ENCODE measurements at places on chromosomes 12 and 14.
A peak's percentile ranks its signal among the peaks of the same experiment; 100 is the strongest.

GRCh38 chr12:19496219-19496878 lies 57.1 kb downstream of the AEBP2 start:
- no peak for DNase-seq

- DNase-seq = peak; percentile 32
Observed at GRCh38 chr12:16581416-16581815, 24.5 kb downstream of the LMO3 start.

GRCh38 chr14:100711493-100711892 lies 15.2 kb upstream of the DLK1 start:
- no peak for DNase-seq

GRCh38 chr12:53324113-53324778 lies 2.8 kb upstream of the AAAS start:
- no peak for DNase-seq

GRCh38 chr12:49019443-49020324 lies 1.1 kb upstream of the PRKAG1 start:
- peak; percentile 21 for DNase-seq

DNA sequence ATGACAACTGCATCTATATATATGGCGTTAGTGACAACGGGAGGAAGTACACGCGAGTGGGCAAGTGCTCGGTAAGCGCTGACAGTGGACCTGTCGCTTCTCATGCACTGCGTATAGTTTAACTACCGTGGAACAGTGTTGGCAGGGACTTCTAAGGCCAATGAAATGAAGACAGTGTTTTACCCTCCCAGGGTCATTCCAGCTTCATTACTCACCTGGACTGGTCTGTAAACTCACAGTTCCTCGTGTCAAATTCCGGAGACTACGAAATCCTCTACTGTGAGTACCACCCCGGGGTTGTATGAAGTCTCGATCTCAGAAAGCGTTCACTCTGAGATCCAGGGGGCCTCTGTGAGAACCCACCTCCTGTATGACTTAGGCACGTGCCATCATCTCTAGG lies 129.2 kb upstream of the EVL start:
- no peak for DNase-seq

DNA sequence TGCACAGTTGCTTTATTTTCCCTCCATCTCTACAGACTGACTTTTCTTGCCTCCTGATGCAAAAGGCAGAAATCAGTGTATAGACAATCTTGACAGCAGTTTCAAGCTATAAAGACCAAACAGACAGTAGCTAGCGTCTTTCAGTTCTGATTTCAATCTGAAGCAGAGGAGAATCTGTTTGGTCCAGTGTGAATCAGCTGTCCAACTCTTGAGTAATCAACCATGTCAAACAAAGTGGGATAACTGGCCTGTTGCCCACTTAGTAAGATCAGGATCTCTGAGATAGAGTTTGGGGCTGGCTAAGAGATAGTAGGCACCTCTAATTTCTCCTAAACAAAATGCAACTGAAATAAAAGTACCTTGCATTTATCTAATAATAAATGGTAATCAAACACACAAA lies 797.4 kb upstream of the FBXO33 start:
- DNase-seq = no peak

DNA sequence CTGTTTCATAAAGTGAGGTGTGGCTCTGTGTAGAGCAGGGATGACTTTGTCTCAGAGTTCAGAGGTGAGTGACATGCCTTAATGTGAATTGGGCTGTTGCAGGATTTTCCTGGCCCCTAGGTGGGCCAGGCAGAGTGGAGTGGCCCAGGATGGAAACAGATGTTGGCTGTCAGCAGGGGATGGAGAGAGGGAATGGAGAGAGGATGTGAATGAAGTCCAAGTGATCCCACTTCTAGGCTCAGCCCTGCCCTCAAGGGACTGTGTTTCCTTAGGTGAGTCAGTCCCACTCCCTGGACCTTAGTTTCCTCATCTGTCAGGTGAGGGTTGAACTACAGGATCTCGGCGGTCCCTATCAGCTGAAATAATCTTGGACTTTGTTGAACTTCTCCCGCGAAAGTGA lies 7.5 kb downstream of the GALNT16 start:
- DNase-seq = no peak

DNA sequence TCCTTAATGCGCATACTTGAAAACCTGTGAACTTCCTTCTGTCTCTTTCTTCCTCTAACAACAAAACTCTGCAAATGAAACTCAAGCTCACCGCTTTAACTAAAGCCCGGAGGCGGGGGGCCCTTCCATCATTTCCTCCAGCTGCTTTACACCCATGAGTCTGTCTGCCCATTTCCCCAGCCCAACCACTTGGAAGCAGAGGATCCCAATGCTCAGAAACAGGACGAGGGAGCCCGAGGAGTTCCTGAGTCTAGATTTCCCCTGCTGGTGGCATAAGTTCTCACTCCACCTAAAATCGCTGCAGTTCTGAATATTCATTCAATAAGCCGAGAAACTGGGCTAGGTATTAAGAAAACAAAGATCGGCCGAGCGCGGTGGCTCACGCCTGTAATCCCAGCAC lies 30.8 kb downstream of the GPR19 start:
- DNase-seq = no peak

GRCh38 chr14:69658664-69659261 lies 47.4 kb downstream of the SUSD6 start:
- DNase-seq = no peak

DNA sequence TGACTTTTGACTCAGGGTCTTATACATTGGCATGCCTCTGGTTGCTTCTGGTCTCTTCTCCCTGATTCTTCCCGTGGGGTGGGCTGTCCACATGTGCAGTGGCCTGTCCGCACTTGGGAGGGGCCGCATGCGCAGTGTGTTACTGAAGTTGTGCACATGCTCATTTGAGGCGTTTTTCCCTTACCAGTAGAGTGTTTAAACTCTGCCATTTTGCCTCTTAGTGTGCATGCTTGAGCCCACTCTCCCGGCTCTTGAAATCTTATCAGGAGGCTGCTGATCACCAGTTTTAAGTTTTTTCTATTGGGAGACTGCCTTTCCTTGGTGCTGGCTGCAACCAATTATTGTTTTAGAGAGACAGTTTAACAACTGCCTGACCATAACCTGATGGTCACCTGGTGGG lies 32.1 kb upstream of the HECTD1 start:
- DNase-seq = no peak

DNA sequence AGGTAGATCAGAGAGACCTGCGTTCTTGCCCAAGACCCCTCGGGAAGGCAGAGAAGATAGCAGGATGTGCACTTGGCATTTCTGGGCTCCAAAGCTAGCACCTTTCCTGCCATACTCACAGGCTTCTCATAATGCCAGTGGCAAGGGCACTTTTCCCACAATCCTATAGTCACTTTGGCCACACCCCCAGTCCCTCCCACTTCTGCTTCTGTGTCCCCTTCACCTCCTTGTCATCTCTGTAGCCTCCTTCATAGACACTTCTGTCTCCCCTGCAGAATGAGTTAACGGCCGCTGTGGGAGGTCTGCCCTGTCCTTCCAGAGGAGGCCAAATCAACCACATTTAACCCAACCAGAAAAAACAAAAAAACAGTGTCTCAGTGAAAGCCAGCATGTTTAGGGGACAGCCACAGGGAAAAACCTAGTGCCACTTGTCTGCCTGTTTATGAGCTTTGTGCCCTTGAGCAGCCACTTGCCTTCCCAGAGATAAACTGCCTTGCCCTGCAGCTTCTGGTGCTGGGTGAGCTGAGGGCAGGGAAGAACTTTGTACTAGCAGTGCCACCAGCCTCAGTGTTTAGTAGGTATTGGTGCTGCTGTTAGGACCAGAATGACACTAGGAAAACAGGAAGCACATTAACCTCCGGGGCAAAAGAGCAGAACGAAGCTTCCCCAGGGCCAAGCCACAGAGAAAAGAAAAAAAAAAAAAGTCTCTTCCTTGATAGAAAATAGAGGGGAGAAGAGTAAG lies 193.0 kb upstream of the PWP1 start:
- no peak for DNase-seq

GRCh38 chr12:6334940-6335450 lies 6.9 kb downstream of the TNFRSF1A start:
- DNase-seq = no peak

DNA sequence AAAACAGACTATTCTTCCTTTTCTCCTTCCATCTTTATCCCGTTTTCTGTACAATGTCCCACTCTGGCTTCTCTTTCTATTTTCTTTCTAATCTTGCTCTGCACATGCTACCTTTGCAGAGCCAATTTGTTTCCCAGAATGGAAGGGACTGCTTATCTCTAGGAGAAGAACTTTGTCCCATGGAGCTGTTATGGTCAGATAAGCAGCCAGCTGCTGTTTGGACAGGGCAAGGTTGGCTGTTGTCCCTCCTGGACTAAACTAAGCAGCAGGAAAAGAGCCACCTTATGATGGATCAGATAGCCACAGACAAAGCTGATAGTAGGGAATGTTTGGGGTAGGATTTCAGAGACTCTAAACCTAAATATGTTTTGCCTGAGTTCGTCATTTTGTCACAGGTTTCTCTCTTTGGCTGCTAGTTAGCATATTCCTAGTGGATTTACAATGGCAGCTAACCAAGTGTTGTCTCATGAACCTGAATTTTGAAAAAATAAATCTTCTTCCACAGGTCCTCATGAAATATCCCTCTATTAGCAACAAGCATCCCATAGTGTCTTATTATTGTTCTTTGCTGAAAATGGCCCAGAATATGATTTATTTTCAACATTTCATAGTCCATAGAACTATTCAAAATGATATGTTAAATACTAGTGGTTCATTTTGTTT lies 262.8 kb downstream of the SLC16A7 start:
- no peak for DNase-seq

DNA sequence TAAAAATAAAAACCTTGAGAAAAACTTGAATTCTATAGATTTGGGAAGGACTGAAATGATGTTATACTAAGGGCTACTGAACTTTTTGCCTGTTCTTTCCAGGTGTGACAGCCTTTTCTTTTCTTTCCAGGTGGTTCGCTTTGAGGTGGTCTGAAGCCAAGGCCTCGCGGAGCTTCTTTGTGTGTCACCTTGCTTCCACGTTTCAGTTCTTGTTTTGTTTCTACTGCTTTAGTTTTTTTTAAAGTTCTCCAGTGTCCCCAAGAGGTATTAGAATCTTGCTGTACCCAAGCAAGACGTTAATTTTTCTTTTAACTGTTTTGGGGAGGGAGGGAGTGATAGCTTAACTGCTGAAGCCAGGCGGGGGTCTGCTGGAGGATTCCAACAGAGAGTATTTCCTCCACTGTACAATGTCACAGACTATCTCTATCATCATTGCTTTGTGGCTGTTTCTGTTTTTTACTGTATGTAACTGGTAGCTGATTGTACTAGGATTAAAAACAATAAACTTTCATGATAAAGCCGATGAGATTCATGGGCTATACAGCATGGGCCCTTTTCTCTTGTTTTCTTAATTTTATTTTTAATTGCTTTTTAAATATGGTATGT lies 40.2 kb downstream of the PROX2 start:
- DNase-seq = no peak

DNA sequence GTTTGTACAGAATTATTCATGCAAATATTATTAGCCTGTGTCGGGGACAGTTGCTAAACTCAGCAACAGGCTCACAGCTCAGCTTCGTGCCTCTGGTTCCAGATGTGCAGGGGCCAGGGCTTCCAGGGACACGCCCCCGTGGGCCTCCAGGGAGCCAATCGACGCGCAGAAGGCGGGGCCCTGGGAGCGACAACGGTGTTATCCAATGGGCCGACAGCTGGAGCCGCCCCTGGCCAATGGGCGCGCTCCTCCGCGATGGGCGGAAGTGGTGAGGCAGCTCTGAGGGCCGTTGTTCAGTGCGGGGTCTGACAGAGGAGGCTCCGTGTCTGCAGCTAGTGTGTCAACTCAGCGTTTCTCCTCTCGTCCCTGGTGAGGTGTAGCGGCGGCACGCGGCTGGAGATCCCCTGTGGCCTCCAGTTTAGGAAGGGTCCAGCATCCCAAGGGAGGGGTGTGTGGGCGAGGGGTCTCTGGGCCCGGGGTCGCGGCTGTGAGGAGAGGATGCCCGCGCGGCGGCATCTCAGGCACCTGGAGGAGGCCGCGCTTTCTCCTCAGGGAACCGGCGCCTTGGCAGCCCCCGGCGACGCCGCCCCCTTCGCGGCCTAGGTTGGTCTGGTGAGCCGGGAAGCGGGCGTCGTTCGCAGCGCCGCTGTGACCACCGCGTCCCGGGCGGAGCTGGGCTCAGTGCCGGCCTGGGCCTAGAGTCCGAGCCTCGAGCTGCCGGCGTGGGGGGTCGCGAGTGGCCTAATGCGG lies at the start of gene TRAFD1:
Gene TRAFD1, plus strand, starts transcription at position 311 of the 750 bp plus-strand sequence. CDS start 4,963 bp downstream, outside the sequence.
- DNase-seq = peak; percentile 96

DNA sequence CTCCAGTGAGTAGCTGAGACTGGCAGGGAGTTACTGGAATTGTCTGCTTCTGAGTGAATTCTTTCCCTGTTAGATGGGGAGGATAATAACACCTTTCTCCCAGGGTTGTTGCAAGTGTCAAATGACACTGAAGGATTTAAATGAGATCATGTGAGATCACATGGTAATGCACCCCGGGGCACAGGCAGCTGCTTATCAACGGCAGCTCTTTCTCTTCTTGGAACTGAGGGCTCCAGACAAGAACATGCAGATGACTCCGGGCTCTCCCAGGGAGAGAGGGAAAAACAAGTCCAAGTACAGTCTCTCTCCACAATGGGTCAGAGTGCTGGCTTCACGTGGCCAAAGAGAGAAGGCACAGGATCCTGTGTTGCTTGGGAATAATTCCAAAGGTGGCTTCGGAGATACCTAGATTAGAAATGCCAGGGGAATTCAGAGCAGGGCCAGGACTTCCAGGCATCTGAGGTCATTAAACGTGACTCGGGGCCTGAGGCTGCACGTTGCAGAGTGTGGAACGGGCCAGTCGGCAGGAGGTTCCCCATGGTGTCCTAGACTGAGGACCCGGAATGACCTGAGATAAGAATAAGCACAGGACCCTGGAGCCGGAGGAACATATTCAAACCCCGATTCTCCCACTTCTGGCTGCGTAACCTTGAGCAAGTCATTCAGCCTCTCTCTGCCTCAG lies 109.2 kb downstream of the PRMT8 start:
- no peak for DNase-seq

- no peak for DNase-seq
Observed at GRCh38 chr12:19245106-19245505, 115.6 kb downstream of the PLEKHA5 start.

GRCh38 chr14:72605096-72605920 lies 288.6 kb downstream of the DPF3 start:
- DNase-seq = no peak

DNA sequence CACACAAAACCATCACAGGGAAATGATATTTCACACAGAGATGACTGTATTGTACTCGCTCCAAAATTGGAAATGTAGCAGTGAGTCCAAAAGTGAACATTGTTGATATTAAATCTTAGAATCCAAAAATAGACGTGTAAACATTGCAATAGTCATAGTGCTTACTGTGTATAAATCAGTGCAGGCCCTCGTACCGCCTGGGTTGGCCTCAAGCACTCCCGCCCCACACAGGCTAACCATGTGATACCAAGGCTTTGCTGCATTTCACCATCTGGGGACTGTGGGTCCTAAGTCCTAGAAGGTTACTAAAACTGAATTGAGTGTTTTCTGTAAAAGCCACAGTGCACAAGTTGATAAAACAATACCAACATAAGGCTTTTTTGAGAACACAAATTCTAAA lies 107.3 kb downstream of the PPP2R5E start:
- no peak for DNase-seq
